Activated T-helper 1 cell treated with anti-CD3 and anti-CD28 coated beads, Interleukin-2, amount 50 U/mL, for 16 hours (primary cell): ENCODE measurements at places on chromosomes 6 and 20.

- no peak for DNase-seq
These were observed 45.0 kb upstream of the IRF4 start for GRCh38 chr6:346386-347030.

DNA sequence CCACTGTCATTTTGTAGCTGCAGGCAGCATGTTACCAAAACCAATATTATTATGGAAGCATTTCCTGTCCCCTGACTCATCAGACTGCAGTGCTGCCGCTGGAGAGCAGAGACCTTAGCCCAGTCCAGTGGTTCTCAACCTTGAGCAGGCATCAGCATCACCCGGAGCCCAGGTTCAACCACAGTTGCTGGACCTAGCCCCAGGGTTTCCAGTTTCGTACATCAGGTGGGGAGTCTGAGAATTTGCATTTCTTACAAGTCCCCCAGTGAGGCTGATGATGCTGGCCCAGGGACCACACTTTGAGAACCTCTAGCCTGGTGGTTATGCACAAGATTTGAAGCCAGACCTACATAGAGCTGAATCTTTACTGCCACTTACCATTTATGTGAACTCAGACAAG is 47.3 kb downstream of the LY86 start:
- DNase-seq, result no peak

GRCh38 chr6:13354331-13355042 is 26.1 kb upstream of the TBC1D7 start:
- DNase-seq, result no peak

- no peak for DNase-seq
These were observed 214.8 kb downstream of the ZDHHC14 start for GRCh38 chr6:157595768-157596167.

DNA sequence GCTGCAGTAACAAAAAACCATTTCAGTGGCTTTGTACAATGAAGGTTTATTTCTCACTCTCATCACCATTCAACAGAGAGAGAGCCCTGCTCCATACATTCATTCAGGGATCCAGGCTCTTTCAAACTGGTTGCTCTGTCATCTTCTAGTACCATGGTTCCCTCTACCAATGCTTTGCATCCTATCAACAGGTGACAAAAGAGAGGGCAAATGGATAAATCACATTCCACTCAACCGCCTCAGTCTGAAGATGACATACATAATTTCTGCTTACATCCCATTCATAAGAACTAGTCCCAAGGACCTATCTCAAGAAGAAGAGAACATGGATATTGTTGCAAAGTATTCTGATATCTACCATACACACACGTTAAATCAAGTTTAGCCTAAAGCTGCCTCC is 51.6 kb downstream of the IYD start:
- DNase-seq, result no peak

DNA sequence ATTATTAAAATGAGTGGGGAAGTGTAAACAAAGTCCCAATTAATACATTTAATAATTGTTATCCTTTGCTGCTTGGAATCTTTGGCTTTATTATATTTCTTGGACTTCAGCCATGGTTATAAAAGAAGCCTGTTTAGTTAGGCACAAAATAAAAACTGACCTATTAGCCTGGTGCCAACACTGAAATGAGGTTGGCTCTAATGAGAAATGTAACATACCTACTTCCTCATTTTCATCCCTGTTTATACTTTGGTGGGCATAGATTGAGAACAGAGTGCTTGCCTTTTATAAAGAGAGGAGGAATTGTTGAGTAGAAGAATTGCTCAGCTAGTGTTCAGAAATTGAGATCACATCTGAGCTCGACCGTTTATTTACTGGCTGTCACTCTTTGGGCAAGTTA is 471.3 kb downstream of the UTRN start:
- no peak for DNase-seq

DNA sequence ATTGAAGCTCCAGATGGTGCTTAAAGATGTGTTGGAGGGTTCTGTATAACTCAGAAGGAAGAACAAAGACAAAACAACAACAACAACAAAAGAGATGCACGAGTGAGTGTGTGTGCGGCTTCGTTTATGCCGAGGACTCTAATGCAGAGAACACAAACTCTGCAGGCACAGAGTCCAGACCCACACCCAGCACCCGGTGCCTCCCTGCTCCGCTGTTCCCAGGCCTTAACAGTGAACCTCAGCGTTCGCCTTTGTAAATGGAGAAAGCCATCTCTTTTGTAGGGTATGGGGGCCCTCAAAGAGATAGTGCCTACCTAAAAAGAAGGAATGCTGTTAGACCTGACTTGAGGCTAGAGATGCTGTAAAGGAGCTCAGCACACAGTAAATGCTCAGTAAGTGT is 243.3 kb downstream of the ERMARD start:
- no peak for DNase-seq

DNA sequence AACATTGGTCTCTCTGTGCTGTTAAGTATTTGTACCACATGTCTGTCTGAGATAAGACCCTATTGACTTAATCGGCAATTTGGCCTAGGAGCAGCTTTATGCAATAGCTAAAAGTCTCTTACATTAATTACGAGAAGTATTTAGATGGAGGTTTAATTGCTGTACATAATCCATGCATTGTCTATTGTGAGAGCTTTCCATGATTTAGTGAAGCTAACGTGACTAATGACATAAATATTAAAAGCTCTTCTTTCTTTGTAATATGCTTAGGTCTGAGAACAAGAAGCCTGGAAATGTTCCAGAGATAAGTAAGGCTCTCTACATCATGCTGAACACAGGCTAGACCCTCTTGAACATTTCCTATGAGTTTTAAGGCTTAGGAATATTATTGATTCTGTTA is 32.7 kb upstream of the FAM83B start:
- no peak for DNase-seq

GRCh38 chr20:47360297-47361056 is 4.0 kb upstream of the ZMYND8 start:
- no peak for DNase-seq
